ENCODE measurements at places on chromosomes 6 and 20.

- DNase-seq: no peak
Observed at GRCh38 chr20:48898896-48899530, 22.5 kb upstream of the ARFGEF2 start.

DNA sequence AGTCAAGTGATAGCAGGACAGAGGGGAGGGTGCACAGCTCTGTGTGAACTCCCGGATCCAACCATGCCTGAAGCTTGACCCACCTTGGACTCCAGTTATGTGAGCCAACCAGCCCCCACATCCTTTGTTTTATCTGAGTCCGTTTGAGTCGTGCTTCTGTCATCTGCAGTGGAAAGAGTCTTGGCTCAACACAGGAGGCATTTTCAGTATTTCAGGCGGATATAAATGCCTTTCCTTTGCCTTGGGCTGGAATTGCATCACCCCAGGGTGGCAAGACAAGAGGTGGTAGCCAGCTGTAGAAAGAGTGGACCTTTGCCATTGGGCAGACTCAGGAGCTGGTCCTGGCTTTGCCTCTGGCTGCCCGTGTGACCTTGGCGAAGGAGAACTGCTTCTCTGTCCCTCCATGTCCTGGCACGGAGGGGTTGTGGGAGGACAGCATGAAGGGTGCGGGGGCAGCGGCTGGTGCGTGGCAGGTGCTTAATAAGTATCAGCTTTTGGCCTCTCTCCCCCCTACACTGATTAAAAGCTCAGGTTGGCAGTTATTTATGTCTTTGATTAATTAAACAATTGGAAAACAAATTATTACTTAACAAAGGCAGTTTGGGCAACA, 42.6 kb upstream of the APCDD1L start:
- DNase-seq: peak; percentile 47

DNA sequence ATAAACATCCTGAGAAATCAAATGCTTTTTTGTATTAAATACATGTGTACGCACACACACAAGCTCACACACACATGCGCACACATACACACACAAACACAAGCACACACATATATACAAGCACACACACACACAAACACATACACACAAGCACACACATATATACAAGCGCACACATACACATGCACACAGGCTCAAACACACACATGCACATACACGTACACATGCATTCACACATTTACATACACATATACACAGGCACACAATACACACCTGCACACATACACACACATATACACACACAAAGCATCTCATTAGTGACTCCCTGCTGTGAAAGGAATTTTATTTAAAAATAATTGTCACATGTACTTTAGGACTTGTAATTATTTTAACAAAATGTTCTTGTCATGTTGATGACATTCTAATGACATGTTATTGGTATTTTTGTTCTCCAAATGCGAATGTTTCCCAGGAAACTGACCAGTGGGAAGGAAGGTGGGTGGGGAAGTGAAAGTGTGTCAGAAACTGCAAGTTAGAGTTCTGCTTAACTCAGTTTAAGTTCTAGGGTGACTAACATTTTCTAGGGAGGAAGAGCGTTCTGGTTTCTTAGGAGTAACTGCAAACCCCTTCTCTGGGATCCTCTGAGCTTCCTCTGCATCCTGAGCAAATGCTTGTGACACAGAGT, 113.9 kb upstream of the ZNF217 start:
- DNase-seq: peak; percentile 82

DNA sequence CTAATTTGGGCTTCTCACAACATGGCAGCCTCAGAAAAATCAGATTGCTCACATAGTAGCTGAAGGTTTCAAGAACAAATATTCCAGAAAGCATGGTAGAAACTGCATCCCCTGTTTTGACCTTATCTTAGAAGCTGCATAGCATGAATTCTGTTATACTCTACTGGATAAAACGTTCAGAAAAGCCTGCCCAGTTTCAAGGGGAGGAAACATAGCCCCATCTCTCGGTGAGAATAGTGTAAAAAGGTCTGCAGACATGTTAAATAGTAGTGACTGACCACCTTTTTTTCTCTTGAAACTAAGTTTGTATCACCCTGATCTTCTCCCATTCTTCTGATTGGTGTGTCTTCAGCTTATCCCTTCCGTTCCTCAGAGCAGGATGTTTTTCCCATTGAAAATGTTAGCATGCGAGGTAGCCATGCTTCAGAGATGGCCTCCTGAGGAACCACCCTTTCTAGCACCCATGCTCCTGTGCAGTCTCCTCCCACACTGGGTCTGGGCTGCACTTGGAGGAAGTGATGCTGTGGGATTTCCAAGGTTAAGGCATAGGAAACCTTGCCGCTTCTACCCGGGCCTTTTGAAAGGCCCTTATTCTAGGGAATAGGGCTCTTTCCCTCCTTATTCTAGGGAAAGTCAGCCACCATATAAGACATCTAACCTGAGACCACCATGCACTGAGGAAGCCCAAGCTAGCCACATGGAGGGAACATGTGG, 50.1 kb downstream of the MARCKS start:
- no peak for DNase-seq

DNA sequence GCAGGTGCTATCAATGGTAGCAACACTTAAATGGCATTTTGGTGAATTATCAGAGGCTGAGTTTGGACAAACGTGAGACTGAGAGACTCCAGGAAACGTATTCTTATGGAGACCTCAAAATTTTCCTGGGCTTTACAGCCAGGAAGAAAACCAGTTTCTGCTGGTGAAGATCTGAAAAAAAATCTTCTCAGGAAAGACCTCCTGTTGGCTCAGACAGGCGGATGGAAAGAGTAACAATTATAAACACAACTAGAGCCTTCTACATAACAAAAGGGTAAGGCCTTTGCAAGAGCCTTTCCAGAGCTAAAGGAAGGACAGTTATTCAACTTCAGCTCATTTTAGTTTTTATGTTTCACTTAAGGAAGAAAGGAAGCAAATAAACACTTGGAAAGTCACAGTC, 274.4 kb downstream of the THBS2 start:
- DNase-seq: no peak

DNA sequence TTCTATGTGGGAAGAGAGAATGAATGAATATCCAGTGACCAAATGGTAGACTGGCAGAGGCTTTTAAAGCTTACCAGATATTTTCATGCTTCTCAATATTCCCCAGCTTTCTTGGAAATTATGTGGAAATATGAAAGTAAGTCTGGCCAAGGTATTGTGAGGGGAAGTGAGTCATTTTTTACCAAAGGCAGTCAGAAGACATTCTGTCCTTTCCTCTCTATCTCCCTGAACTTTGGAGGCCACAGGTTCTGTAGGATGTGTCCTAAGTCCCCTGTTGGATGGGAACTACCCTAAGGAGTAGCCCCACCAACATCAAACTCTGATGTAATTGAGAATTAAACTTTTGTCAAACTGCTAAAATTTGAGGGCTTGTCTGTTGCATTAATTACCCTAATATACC, 593.8 kb upstream of the NRSN1 start:
- no peak for DNase-seq

GRCh38 chr20:17568972-17569521, 828 bp upstream of the DSTN start:
- peak; percentile 96 for DNase-seq

GRCh38 chr6:136612666-136613389, 62.6 kb upstream of the MAP7 start:
- no peak for DNase-seq

DNA sequence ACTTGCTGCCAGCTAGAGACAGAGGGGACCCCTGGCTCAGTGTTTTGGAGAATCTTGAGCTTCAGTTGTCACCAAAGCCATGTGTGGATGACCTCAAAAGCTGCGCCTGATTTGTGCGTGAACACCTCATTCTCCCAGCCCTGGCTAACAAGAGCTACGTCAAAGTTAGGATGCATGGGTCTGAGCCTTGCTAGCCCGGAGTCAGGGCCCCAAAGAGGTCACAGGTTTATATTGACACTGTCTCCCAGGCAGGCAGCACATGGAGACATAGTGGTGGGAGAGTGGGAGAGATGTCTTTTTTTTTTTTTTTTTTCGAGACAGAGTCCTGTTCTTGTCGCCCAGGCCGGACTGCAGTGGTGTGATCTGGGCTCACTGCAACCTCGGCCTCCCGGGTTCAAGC, 36.1 kb upstream of the DUSP22 start:
- no peak for DNase-seq

DNA sequence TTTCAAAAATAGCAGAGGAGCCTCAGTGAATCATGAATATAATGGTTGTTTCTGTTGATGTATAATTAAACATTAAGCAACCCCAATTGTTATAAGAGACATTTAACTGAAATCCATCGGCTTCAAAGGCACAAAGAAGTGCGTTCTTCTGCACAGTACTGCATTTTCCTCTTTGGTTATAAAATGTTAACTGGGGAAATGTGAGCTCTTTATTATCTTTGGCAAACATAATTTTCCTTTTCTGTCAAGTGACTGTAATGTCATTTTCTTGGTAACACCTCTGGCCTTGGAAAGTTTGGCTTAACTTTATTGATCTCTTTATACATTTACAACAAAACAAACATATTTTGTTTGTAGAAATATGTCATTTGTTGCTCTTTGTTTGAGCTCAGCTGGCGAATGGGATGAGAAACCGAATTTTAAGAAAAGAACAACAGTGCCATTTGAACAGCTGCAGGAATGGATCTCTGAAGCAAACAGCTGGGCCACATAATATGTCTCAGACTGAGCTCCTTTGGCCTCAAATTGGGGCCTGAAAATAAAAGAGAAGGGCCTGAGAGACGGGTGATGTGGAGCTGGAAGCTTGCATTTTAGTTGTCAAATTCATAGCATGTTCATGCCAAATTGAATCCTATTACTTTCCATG, 427.0 kb upstream of the SPTLC3 start:
- no peak for DNase-seq

- DNase-seq: no peak
Observed at GRCh38 chr6:98454809-98455322, 379.5 kb upstream of the POU3F2 start.

DNA sequence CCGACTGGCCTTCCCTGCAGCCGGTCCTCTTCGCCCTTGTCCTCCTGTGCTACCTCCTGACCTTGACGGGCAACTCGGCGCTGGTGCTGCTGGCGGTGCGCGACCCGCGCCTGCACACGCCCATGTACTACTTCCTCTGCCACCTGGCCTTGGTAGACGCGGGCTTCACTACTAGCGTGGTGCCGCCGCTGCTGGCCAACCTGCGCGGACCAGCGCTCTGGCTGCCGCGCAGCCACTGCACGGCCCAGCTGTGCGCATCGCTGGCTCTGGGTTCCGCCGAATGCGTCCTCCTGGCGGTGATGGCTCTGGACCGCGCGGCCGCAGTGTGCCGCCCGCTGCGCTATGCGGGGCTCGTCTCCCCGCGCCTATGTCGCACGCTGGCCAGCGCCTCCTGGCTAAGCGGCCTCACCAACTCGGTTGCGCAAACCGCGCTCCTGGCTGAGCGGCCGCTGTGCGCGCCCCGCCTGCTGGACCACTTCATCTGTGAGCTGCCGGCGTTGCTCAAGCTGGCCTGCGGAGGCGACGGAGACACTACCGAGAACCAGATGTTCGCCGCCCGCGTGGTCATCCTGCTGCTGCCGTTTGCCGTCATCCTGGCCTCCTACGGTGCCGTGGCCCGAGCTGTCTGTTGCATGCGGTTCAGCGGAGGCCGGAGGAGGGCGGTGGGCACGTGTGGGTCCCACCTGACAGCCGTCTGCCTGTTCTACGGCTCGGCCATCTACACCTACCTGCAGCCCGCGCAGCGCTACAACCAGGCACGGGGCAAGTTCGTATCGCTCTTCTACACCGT, 6.1 kb downstream of the UBD start:
- DNase-seq: peak; percentile 20

- DNase-seq: no peak
Observed at GRCh38 chr6:35370785-35371493, 28.6 kb downstream of the PPARD start.

- DNase-seq: no peak
Observed at GRCh38 chr6:119022796-119023195, 55.7 kb downstream of the FAM184A start.
